ENCODE measurements at places on chromosomes 13 and 19. TPM values are rescaled to one million over a fixed set of nuclear protein-coding genes. Genes with fewer than 3 reads are reported as not detected.

GRCh38 chr19:51006406-51006805 is 5.0 kb upstream of the KLK8 start:
- no peak for DNase-seq

The CRB3 gene
- 10.5 TPM for total RNA-seq

DNA sequence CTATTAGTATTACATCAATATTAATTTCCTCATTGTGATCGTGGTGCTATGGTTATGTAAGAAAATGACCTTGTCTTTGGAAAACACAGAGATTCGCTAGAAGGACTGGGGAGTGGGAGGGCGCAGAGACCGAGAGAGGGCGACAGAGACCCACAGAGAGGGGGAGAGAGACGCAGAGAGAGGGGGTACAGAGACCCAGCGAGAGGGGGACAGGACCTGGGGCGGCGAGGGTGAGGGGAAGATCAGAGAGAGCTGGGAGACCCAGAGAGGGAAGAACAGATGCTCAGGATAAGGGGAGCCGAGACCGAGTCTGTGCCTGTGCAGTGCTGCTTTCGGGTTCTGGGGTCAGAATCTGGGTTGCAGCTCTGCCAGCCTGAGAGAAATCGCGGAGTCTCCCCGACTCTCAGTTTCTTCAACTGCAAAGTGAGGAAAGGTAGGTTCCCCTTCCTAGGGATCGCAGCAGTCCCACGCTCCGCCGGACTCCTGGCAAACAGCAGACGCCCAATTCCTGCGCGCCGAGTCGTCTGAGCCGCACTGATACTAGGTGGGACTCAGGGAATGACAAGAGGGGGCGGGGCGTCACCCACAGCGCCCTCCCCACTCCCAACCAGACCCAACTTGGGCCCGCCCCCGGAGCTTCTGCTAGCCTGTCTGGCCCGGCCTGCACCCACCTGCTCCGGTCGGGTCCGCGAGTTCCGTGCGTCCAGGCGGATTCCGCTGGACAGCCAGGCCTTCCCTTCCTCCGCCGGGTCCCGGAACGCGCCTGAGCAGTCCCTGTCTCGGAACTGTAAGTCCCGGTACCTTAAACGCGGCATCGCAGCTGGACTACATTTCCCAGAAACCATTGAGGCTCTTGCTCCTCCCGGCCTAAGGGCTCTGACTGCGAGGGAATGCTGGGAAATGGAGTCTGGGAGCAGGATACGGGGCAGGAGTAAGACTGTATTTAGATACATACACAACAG is 15.3 kb downstream of the IZUMO2 start:
- peak; percentile 76 for DNase-seq

The SELENOV gene
- not detected for total RNA-seq

DNA sequence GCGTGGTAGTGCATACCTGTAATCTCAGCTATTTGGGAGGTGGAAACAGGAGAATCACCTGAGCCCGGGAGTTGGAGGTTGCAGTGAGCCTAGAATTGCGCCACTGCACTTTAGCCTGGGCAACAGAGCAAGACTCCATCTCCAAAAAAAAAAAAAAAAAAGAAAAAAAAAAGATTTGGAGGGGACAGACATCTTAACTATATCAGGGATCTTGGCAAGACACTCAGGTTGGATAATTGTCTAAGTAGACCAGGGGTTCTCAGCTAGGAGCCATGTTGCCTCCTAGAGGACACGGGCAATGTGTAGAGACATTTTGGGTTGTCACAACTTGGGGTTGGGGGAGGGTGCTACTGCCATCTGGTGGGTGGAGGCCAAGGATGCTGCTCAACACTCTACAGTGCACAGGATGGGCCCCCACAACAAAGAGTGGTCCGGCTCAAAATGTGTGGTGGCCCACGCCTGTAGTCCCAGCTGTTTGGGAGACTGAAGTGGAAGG is 1.9 kb upstream of the ZNF580 start:
- DNase-seq = peak; percentile 77

The ZNF561 gene
- 77.1 TPM for total RNA-seq

GRCh38 chr13:94417294-94417693 is 62.2 kb downstream of the DCT start:
- DNase-seq = no peak

The SERTAD1 gene
- 6.2 TPM for total RNA-seq

The F10 gene
- total RNA-seq = not detected

DNA sequence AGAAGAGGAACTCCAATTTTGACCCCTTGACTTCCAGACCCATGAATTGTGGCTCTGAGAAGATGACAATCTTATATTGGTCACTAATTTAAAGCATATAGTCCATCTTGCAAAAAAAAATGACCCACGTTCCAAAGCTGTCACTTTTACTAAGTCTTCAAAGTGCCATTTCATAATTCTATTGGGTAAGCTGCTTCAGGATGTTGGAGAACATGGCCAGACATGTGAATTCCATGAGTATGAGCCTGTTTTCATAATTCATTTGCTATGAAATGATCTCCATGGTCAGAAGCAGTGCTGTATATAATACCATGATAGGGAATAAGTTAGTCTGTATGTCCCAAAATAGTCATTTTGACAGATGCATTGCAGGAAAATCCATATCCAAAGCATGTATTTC is 1787.3 kb downstream of the SLITRK5 start:
- no peak for DNase-seq

DNA sequence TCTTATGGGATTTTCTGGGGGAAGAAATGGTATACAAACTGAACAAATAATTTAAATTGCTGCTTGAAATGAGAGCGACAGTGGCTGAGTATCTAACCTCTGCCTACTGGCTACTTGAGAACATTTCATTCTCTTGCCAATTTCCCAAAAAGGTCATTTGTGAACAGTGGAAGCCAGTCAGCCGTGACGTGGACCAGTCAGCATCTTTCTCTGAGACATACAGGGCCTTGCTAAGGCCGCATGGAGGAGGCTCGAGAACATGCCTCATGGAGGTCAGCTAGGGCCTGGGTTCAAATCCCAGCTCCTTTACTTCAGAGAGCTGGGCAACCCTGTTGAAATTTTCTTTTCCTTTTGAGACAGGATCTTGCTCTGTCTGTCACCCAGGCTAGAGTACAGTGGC is 20.3 kb downstream of the ZC3H4 start:
- no peak for DNase-seq
